Fibroblast of skin of abdomen (primary cell): ENCODE measurements at places on chromosomes 3 and 15.

- no peak for DNase-seq
These were observed 19.5 kb downstream of the CX3CR1 start for GRCh38 chr3:39260318-39260717.

DNA sequence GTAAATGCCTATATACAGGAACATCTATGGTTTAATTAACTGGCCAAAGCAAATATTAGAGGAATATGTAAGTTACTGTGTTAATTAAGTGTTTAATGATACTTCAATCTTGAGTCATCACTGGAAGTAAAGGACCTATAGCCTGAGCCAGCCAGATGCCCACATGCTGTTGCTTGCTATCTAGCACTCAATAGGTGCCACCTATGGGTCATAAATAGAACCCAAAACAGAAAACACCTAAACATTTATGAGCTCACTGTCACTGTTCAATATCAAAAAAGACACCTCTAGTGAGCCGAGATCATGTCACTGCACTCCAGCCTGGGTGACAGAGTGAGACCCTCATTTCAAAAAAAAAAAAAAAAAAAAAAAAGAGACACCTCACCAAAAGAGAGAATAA, 48.4 kb upstream of the IP6K2 start:
- no peak for DNase-seq

GRCh38 chr3:125280668-125281361, 68.3 kb upstream of the SLC12A8 start:
- peak; percentile 82 for DNase-seq

DNA sequence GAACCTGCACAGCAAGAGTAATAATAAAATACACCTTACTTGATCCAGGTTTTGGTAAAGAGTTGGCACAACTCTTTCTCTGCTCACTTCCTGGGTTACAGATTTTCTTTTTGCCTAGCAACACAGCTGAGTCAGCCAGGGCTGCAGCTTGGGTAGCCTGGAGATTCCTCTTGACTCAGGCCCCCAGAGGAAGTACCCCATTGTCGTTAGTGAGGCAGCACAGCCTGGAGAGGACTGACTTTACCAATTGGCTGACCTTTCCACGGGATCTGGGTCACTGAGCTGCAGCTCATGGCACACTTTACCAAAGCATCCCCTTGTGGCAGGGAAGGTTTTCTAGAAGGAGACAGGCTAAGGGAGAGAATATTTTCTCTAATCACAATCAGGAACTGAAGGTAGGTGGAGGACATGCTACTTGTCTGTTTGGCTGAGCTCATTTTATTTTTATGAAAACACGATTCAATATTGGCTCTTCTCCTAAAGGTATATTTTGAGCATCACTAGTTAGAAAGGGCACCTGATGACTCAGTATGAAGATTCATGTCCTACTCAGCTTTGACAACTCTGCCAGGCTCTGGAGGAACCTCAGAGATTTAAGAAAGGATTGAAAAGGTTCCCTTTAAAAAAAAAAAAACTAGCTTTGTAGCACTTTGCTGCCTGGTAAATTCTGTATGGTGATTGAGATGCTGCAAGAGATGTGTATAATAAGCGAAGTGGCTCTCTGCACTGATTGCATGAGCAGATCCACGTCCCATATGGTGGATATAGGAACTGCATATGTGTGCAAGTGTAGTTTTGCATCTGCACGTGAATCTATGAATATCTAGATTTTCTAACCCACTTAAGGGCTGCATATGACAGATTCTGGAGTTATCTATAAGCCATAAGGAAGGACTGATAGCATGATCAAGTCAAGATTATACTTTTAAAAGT, 124.8 kb downstream of the CHDH start:
- DNase-seq = peak; percentile 22

DNA sequence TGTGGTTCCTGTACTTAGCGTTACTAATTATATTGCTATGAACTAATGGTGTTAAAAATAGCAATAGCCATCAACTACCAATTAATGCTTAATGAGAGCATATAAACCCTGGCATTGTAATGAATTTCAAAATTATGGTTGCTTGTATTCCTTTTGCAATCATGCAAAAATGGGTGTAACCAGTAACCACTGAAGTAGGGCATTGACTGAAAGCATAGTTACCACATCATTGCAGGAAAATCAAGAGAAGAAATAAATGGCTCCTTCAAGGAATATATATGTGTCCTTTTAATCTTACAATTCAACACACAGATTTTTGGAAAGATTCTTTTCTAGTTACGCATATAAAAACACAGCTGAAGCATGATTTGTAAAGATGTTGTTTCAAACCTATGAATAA, 328.3 kb upstream of the AGTR1 start:
- no peak for DNase-seq

- no peak for DNase-seq
These were observed 406.9 kb upstream of the TBL1XR1 start for GRCh38 chr3:177604181-177604580.

DNA sequence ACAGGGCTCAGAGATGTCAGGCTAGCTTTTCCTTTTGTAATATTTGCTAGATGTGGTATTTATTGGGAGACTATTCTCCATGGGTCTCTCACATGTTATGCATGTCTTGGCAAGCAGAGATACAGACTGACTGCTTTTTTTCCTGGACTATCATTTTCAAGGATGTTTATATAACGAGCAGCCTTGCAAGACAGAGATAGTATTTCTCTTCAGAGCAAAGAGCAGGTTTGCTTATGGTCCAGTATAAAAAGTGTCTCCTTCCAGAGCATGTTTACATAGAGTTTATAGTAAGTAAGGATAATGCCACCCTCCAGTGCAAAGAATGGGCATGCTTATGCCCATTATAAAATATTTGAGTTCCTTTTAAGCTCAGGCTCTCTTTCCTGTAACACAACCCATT, 24.6 kb downstream of the GTF2E1 start:
- no peak for DNase-seq

GRCh38 chr15:68447209-68447608, 15.2 kb upstream of the ITGA11 start:
- no peak for DNase-seq
